HT-29 (cell line): ENCODE measurements at places on chromosomes 2 and 18.
A peak's percentile ranks its signal among the peaks of the same experiment; 100 is the strongest.

DNA sequence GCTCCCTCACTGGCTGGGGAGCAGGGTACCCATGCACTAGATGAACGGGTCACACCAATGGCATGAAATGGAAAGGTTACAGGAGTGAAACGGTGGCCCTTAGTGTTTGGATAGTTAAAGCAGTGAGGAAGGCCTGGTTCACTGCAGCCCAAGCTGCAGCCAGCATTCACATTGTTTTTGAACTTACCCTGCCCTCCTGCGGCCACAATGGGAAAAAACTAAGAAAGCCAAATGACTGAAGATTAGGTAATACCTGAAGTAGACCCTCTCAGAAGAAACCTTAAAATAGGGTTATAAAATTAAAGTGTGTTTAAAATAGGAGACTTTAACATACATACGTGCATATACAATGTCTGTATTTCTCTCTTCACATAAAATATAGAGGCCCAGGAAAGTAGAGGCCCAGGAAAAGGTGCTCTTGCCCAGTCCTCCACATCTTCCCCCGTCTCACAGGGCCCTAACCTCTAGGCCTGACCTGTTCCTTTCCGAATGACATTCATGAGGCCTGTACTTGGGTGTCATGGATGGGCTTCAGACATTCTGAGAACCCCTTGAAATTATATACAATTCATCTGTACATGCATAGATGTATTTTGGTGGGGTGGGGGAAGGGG lies 33.3 kb downstream of the DOK1 start:
- DNase-seq: peak; percentile 71

GRCh38 chr2:147198651-147199171 lies 646.1 kb upstream of the ACVR2A start:
- no peak for DNase-seq

GRCh38 chr2:191635333-191636234 lies 42.4 kb upstream of the NABP1 start:
- no peak for DNase-seq

- DNase-seq: peak; percentile 11
These were observed 45.3 kb downstream of the KIF3C start for GRCh38 chr2:25936889-25937545.

DNA sequence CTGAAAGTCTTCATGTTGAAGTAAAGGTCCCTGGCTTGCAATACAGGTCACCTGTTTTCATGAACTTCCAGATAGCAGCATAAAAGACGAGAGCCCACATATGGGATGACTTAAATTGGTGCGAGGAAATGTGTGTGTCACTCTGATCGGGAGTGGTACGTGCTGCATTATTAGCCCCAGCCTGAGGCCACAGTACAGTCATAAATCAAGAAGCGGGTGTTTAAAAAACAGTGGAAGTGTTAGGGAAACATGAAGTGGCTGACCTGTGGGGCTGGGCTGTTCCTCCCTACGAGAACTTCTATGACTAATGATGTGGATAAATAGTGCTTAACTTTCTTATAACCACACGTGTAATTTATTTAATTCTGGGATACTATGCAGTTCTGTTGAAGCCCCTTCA lies 24.4 kb downstream of the RDH14 start:
- DNase-seq: no peak

GRCh38 chr2:188078534-188078933 lies 213.1 kb upstream of the GULP1 start:
- DNase-seq: no peak

DNA sequence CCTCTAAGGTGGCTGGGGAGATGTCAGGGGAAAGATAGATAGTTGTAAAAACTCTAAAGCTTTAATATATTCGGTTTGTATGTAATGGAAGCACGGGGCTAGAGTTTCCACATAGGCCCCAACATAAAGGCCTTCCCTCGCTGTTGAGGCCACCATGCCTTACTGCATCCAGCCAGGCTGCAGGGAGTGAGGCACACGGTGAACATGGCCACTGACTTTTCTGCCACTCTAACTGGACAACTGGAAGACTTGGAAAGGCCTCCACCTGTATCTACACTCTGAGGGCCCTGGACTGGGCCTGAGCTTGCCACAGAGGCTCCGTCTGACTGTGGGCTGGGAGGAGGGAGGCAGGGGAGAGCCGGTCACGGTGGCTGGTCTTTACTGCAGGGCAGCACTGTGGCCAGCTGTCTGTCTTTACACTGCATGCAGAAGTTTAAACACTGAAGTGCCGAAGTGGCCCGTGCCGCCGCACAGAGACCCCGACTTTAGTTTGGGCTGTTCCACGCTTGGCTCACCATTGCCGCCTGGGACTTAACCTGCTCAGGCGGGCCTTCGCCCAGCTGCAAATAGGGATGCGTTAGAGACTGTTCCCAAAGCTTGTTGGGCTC lies 66.7 kb downstream of the EMILIN2 start:
- no peak for DNase-seq

DNA sequence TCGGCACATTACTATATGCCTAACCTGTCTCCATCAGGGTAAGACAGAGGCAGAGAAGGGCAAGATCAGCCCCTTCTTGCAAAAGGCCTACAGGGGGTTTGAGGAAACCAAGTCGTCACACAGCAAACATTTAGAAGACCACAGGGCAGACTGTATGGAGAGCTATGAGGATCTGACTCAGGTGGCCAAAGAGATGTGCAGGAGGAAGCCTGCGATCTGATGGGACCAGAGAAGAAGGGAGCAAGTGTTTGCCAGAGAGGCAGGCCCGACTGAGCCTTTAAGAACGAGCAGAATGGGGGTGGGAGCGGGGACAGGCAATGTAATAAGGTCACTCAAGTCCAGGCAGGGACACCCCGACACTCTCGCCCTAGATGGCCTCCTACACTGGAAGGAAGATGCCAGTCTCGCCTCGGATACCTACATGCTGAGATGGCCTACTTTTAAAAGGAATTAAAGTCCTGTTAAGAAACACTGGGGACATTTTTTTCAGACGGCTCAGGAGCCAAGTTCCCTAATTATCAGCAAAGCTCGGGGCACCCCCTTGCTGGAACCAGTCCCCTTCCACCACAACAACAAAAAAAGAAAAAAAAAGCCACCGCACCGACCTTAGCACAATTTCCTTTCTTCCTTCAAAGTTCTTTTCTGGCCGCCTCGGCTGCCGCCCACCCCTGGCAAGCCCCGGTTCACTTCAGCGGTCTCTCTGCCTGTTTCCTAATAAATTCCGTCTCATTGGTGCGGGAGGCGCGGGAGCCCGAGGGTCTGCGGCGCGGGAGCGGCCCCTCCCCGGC lies 1.5 kb downstream of the SFXN5 start:
- peak; percentile 42 for DNase-seq

GRCh38 chr18:9147440-9148202 lies 11.0 kb downstream of the ANKRD12 start:
- peak; percentile 77 for DNase-seq

- peak; percentile 16 for DNase-seq
These were observed 990 bp downstream of the EPAS1 start for GRCh38 chr2:46298272-46298521.

DNA sequence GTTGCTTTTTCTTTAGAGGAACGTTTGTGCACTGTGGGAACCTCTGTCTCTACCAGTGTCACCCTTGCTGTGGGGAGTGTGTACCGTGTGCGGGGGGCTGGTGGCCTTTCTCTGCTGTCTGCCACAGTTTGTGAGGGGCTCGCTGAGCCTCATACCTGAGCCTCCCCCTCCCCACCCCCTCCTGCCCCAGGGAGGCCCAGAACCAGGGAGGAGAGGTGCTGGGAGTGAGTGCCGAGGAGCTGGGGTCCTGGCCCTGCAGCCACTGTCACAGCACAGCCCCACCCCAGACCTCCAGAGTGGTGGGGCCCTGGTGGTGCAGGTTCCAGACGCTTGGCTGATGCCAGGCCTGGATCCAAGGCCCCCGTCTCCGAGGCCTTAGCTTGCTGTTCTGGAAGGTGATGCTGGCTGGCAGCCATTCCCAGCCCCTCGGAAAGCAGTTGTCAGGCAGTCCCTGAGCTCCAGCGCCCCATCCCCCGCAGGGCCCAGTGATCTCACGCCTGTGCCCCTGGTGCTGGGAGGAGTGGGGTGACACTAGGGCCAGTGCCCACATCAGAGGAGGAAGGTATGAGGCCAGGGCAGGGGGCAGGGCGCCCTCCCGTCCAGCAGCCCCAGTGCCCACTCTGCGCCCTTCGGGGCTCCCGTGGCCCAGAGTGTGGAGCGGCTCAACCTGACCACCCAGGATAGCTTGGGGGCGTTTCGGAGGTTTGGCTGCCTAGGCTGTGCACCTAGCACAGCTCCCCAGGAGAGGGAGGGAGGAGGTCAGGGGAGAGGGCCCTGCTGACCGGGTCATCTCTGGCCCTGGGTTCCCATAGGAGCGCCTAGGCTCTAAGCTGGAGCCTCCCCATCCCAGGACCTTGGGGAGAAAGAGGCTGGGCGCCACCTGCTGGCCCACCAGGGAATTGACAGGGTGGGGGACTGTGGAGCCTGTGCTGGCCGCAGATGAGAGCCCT lies 53.0 kb upstream of the ALPP start:
- DNase-seq: peak; percentile 55

GRCh38 chr2:128178650-128179460 lies 87.9 kb downstream of the UGGT1 start:
- peak; percentile 82 for DNase-seq

DNA sequence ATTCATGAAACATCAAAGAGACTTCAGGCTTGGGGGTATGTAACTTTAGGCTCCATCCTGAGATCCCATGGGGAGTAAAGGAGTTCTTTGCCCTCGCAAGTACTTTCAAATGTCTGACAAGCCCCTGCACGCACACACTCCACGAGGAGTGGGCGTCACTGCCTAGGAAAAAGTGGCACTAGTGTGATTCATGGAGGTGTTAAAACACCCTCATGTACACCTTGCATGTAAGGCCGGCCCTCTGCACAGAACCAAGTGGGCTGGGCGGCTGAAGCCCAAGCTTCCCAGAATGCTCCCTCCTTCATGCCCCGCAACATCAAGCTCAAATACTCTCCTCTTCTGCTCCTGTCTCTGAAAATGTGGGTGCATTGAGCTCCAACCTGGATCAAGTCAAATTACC lies 7.8 kb downstream of the HS1BP3 start:
- no peak for DNase-seq

- DNase-seq: no peak
These were observed 736.6 kb downstream of the CBLN2 start for GRCh38 chr18:71807586-71807985.

DNA sequence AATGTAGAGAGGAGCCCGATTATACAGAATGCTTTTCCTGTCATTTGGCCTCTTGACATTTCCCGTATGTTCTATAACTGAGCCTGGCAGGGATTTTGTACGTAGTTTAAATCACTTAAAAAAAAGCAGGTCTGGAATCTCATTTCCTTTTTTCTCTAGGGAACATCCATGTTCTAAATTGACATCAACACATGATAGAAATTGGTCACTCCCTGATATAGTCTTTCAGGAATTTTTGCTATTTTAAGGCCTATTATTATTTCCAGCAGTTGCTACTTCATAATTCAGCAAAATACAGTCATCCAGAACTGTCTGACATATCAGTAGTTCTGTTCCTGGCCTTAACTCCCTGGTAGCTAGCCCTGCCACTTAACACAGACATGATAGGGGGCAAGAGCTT lies 565.7 kb upstream of the ZEB2 start:
- no peak for DNase-seq

GRCh38 chr2:36818542-36818941 lies 122.0 kb downstream of the VIT start:
- no peak for DNase-seq

DNA sequence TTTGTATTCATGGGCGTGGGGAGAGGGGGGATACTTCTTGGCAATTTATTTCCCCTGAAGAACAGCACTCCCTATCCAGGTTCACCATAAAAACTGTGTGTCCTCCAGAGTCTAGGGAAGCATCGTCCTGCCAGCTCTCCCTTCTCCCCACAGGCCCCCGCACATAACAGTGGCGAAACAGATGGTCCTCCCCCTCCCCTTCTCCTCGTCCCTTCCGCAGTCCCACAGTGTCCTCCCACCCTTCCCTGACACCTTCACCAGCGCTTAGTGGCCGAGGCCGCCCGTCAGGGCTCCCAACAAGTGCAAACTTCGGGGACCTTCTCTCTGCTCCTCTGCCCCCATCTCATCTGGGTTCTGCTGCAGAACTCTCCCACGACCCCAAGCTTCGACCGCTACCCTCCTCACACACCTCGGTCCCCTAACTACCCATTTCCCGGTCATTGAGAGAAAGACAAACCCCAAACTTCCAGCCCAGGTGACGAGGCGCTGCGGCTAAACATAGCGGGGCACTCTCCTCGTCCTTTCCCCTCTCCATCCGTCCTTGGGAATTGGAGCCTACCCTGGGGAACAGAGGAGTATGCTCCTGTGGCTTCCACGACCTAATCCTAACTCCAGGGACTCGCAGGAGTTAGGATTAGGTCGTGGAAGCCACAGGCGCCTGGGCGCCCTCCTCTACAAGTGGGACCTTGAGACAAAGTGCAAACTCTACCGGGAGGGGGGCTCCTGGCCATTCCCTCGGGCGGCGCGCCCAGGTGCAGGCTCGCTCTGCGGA lies 971 bp downstream of the ZNF385B start:
- DNase-seq: no peak

DNA sequence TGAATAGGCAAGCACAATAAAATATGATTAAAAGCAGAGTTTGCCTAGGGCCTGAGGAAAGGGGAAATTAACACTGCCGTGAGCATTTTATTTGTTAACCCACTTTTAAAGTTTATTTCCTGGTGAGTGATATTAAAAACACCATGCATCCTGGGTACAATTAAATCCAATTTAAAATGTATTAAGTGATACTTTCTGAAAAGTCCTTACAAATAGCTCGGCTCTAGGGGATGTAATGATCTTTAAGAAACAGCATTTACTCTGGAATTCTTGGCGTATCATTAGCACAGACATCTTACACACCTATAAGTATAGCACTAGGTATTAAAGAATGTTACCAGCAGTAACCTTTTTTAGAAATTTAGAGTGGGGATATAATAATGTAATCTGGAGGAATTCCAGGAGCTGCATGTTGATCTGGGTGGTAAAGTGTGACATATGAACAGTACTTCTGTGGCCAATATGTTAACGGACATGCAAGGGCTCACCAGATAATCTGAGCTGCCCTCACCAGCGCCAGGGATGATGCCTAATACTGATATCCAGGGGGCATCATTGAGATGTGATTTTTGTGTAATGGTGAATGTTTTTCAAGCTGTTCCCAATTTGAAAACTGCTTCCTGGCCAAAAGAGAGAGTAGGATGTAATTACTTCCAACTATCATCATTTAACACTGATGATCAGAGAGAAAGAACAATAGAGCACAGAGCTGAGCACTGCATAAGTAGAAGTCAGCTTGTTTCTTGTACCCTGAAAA lies 235.9 kb downstream of the DSEL start:
- no peak for DNase-seq

DNA sequence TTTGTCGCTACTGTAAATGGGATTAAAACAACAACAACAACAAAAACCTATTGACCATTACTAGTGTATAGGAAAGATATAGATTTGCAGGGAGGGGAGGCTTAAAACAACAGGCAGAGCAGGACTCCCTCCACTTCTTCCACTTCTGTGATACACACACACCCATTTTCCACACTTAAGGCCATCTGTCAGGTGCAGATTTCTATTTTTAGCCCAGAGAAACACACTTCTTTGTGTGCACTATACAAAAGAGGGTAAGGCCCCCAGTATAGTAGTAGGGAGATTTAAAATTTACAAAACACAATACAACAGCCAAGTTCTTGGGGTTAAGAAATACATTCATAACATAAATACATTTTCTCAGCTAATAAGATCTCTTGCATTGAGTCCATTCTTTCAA lies 22.4 kb downstream of the PTPN2 start:
- DNase-seq: no peak
